Activated CD4-positive, alpha-beta T cell treated with anti-CD3 and anti-CD28 coated beads for 36 hours (primary cell): ENCODE measurements at places on chromosomes 4 and X. TPM values are rescaled to one million over a fixed set of nuclear protein-coding genes. Genes with fewer than 3 reads are reported as not detected.

Gene GRID2
- total RNA-seq: not detected

Gene EVC2
- 0.48 TPM for total RNA-seq

Gene AFM
- total RNA-seq: not detected

Gene SRPK3
- total RNA-seq: not detected

Gene GYPB
- total RNA-seq: not detected

Gene YY2
- total RNA-seq: 0.88 TPM

Gene DDX53
- not detected for total RNA-seq

Gene HTN1
- not detected for total RNA-seq

Gene LRP2BP
- 0.80 TPM for total RNA-seq

Gene PRSS12
- total RNA-seq: not detected

Gene CT45A1
- total RNA-seq: not detected

Gene CHIC2
- 14.7 TPM for total RNA-seq

Gene CSAG3
- 0.23 TPM for total RNA-seq

Gene POU4F2
- total RNA-seq: not detected

Gene ACE2
- total RNA-seq: not detected

Gene IL3RA
- total RNA-seq: 0.63 TPM

Gene MAGED4
- total RNA-seq: 0.95 TPM

Gene FSTL5
- total RNA-seq: not detected

Gene TRIM61
- total RNA-seq: 1.1 TPM

Gene RNF175
- total RNA-seq: 0.26 TPM

Gene NKX3-2
- not detected for total RNA-seq

Gene CPE
- total RNA-seq: not detected

Gene IL21
- total RNA-seq: 50.0 TPM

Gene NUDT10
- total RNA-seq: 1.8 TPM

Gene KLHL34
- total RNA-seq: 0.94 TPM

Gene CT45A10
- not detected for total RNA-seq

Gene TLR3
- not detected for total RNA-seq

Gene HTR2C
- total RNA-seq: not detected

Gene CTAG2
- total RNA-seq: not detected

Gene DUSP9
- total RNA-seq: 0.12 TPM

Gene PNMA6F
- total RNA-seq: not detected

Gene RAB33A
- 24.7 TPM for total RNA-seq

Gene KIF4A
- 25.4 TPM for total RNA-seq

Gene MTTP
- 0.25 TPM for total RNA-seq

Gene KLHL4
- total RNA-seq: not detected

Gene TNIP3
- total RNA-seq: 4.8 TPM

Gene OTC
- total RNA-seq: not detected

Gene TGIF2LX
- total RNA-seq: not detected
